Camera-type eye (tissue), 1 donor: ENCODE measurements at places on chromosomes 1 and 21. TPM values are rescaled to one million over a fixed set of nuclear protein-coding genes. Genes with fewer than 3 reads are reported as not detected.

SPRR2G gene
- total RNA-seq, result not detected

FOXD2 gene
- 2.0 TPM for total RNA-seq

CD2 gene
- not detected for total RNA-seq

NID1 gene
- total RNA-seq, result 143 TPM

SLC9C2 gene
- not detected for total RNA-seq

BOLA1 gene
- total RNA-seq, result 18.4 TPM

FAM229A gene
- 3.1 TPM for total RNA-seq

ELAPOR1 gene
- total RNA-seq, result 7.4 TPM

TNFAIP8L2 gene
- 1.9 TPM for total RNA-seq

AADACL3 gene
- total RNA-seq, result 0.11 TPM

ATP6V1G3 gene
- not detected for total RNA-seq

SH2D1B gene
- total RNA-seq, result 0.33 TPM

ZSWIM5 gene
- total RNA-seq, result 23.0 TPM

TTLL7 gene
- 91.1 TPM for total RNA-seq

TSPEAR gene
- not detected for total RNA-seq

EPS8L3 gene
- not detected for total RNA-seq

OR2L13 gene
- total RNA-seq, result 0.71 TPM

AHCTF1 gene
- total RNA-seq, result 43.1 TPM

CFHR3 gene
- total RNA-seq, result 0.22 TPM

RGS18 gene
- 3.4 TPM for total RNA-seq

CYP4A22 gene
- not detected for total RNA-seq

KRTAP20-4 gene
- not detected for total RNA-seq

TFF2 gene
- not detected for total RNA-seq

PCNT gene
- 32.8 TPM for total RNA-seq

C4BPB gene
- total RNA-seq, result 0.60 TPM

ADGRL2 gene
- 280 TPM for total RNA-seq

FCRL2 gene
- total RNA-seq, result 0.27 TPM

PGLYRP4 gene
- total RNA-seq, result 0.27 TPM

SRM gene
- 21.1 TPM for total RNA-seq

TRIM45 gene
- total RNA-seq, result 8.7 TPM

C8A gene
- total RNA-seq, result not detected

LCE3D gene
- total RNA-seq, result not detected

NIBAN1 gene
- total RNA-seq, result 46.2 TPM

DIRAS3 gene
- 5.0 TPM for total RNA-seq

TNFRSF14 gene
- 50.0 TPM for total RNA-seq

TRIM62 gene
- 6.0 TPM for total RNA-seq

FAM151A gene
- not detected for total RNA-seq

AIRE gene
- 0.27 TPM for total RNA-seq
